Cardiac muscle cell (in vitro differentiated cells and primary cell): ENCODE measurements at places on chromosomes 1 and 21. TPM values are rescaled to one million over a fixed set of nuclear protein-coding genes. Genes with fewer than 3 reads are reported as not detected.
A peak's percentile ranks its signal among the peaks of the same experiment; 100 is the strongest.

DNA sequence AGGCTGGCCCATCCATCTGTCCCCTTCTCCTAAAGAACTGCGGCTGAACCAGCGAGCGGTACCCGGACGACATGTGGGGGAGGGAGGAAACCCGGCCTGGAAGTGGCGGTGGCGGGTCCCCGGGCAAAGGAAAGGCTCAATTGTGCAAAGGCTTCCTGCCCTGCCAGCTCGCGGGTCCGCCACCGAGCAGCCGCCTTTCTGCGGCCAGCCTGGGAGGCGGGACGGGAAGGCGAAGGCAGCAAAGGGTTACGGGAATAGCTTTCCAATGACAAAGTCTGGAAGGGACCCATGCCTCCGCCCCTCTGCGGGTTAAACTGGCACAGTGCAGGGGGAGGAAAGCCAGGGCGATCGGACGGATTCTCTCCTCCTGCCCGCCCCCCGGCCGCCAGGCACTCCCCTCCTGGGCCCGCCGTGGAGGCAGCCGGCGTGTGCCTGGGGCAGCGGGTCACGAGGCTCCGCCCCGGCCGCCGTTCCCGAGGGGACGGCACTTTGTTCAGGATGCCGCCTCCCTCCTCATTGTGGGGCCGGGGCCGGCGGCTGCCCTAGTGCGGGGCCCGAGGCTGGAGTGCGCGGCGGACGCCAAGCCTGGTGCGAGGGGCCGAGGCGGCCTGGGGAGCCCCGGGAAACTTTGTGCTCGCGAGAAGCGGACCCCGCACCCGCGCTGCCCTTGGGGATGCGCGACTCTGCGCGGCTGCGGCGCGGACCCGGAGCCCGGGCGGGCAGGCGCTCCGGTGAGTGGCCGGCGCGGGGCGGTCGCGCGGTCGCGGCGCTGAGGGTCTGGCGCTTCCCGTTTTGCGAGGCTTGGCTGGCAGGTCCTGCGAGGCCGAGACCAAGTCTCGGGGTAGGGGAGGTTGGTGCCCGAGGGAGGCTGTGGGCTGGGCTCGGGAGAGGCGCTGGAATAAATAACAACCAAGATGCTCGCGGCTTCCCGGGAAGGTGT is at the start of gene NAV1:
TSS of gene NAV1 (plus strand) at position 516 of the 940 bp plus-strand sequence. CDS start 83,758 bp downstream, outside the sequence.
- peak; percentile 81 for DNase-seq

The STK40 gene
- 37.0 and 38.5 TPM in 2 replicates for total RNA-seq

- peak; percentile 48 for DNase-seq
These were observed 22.8 kb downstream of the NEK7 start for GRCh38 chr1:198179556-198179981.

DNA sequence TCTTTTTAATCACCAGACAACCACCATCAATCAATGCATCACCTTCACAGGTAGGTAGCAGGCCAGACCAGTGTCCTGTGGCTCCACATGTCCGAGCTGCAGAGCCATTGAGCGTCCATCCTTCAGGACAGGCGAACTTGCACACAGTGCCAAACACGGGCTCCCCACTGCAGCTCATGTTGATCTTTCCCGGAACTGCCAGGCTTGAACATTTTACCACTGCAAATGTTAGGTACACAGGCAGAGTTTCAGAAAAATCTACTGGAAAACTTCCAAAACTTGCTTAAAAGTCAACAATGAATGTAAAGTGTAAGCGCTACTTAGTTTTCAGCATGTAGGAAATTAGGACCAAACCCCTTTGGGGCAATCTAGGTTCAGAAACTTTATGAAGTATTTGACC is 6.6 kb downstream of the SELE start:
- no peak for DNase-seq

DNA sequence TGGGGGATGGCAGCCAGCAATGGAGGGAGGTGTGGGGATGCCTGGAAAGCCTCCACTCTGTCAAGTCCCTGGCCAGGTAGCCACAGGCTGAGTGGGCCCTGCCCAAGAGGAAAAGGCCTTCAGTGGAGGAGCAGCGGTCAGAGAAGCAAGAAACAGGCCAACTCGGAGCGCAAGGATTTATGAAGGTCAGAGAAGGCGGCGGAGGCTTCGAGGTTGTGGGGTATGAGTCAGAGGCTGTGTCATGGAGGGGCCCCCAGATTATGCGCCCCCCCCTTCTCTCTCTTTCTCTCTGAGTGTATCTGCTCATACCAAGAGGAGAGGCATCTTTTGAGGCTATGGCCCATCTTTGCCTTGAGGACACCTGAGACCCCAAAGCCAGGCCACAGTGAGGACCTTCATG is 99.5 kb downstream of the CASZ1 start:
- DNase-seq = no peak

DNA sequence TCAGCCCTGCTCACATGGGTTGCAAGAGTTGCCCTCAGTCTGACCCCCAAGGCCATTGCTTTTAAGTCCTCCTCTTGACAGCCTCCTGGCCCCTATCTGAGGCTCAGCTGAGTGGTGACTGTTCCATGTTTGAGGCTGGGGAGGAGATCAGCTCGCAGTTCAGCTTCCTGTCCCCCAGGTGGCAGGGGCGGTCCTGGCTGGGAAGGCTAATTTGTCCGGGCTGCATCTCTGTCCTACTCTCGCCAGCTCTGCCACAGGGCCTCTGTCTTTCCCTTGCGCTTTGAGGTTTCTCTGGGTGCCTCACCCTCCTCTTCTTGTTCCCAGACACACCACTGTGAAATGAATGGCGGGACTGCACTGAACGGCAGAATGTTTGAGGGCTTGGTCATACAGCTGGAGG is 157.3 kb downstream of the KCNJ6 start:
- peak; percentile 64 for DNase-seq

The C1orf146 gene
- not detected in 2 replicates for total RNA-seq

DNA sequence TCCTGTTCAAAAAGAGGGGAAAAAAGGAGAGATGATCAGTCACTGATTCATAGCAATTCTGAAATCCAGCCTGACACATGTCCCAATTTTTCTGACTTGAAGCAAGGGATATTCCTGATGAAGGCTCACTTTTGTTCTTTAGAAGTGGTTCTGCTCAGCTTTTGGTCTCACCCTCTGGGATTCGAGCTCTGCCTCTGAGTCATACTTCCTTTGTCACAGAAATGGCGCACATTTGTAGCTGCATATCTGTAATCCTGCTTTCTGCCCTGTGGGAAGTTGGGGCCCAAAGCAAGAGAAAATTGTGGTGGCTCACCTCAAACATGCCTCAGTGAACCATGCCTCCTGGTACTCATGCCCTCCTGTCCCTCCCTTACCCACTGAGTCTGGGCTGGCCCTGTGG is 22.3 kb upstream of the FAM78B start:
- no peak for DNase-seq

The PERM1 gene
- 0.49 and 1.0 TPM in 2 replicates for total RNA-seq

GRCh38 chr1:36879613-36880012 is 154.7 kb downstream of the GRIK3 start:
- no peak for DNase-seq

The TNNI3K gene
- 4.4 and 6.6 TPM in 2 replicates for total RNA-seq

The VTCN1 gene
- total RNA-seq = 0.04 TPM in 1 of 2 replicates, not detected in the other

DNA sequence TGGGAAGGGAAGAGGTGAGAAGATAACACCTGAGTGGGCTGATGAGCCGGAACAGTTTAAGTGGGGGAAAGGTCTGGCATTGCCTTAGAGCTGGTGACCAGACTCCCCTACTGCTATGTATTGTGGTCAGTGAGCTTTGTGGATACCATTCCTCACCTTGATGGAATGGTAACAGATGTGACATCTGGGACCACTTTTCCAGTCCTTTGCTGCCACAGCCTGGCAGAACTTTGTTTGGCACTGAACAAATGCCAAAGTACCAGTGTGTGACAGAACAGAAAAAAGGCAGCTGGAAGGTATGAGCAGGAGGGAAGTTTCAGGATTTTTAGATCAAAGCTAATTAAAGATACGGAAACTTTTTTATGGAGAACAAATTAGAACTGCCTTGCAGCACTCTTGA is 6.2 kb downstream of the MED8 start:
- DNase-seq = no peak

The CLCA4 gene
- total RNA-seq = not detected in 2 replicates

- no peak for DNase-seq
These were observed 73.4 kb downstream of the RABGAP1L start for GRCh38 chr1:174232761-174233160.

The SON gene
- 88.0 and 161 TPM in 2 replicates for total RNA-seq

GRCh38 chr1:68322837-68323687 is 90.7 kb upstream of the WLS start:
- peak; percentile 28 for DNase-seq
